Right ventricle myocardium inferior (tissue), 1 donor: ENCODE measurements at places on chromosomes 7 and 10.

GRCh38 chr7:132516042-132516840, 60.0 kb downstream of the PLXNA4 start:
- DNase-seq: no peak

DNA sequence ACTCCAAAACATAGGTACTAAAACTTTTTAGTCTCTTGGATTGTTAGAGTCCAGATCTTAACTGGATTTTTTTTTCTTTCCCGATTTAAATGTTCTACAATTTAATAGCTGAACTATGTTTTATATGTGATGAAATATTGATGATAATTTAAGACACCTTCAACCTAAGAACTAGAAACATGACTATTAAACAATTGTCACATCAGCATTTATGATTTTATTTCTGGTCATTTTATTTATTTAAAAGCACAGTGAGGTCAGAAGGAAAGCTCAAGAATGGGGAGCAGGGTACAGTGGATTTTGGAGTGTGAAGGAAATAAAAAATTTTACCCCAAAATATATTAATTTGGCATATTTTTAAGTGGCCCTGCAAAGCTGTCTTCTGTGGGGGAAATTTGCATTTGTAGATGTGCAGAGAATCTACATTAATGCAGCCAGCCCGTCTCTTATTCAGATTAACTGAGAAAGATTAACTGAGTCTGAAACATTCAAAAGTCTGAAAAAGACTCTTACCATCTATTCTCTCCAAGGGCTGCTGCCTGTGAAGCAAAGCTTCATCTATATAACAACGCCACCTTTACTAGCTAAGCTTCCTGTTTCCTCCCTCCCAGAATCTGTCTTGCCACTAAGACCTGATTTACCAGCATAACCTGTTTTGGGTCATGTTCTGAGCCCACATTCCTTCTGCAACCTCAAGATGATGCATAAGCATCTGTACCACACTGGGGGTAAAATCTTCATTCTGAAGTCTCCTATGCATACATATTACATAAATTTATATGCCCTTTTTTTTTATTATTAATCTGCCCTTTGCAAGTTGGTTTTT, 86.4 kb downstream of the TMEM106B start:
- DNase-seq: no peak

- no peak for DNase-seq
Observed at GRCh38 chr7:88522771-88523293, 216.1 kb upstream of the STEAP4 start.

- no peak for DNase-seq
Observed at GRCh38 chr7:159075563-159076238, 69.0 kb downstream of the VIPR2 start.

- DNase-seq: no peak
Observed at GRCh38 chr10:13371897-13372470, 23.9 kb upstream of the SEPHS1 start.

DNA sequence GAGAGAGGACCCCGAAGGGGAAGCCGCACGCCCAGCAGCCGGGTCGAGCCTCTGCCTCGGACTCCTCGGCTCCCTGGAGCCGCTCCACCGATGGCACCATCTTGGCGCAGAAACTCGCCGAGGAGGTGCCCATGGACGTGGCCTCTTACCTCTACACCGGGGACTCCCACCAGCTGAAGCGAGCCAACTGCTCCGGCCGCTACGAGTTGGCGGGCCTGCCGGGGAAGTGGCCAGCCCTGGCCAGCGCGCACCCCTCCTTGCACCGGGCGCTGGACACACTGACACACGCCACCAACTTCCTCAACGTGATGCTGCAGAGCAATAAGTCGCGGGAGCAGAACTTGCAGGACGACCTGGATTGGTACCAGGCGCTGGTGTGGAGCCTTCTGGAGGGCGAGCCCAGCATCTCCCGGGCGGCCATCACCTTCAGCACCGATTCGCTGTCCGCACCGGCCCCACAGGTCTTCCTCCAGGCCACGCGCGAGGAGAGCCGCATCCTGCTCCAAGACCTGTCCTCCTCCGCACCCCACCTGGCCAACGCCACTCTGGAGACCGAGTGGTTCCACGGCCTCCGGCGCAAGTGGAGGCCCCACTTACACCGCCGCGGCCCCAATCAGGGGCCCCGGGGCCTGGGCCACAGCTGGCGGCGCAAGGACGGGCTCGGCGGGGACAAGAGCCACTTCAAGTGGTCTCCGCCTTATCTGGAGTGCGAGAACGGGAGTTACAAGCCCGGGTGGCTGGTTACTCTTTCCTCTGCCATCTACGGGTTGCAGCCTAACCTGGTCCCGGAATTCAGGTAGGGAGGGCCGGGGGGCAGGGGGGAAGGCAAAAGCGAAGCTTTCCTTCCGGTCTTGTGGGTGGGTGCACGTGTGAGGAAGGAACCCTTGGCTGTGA, 973 bp downstream of the GPR158 start:
- DNase-seq: no peak

- DNase-seq: no peak
Observed at GRCh38 chr10:31381171-31381570, 62.2 kb downstream of the ZEB1 start.

DNA sequence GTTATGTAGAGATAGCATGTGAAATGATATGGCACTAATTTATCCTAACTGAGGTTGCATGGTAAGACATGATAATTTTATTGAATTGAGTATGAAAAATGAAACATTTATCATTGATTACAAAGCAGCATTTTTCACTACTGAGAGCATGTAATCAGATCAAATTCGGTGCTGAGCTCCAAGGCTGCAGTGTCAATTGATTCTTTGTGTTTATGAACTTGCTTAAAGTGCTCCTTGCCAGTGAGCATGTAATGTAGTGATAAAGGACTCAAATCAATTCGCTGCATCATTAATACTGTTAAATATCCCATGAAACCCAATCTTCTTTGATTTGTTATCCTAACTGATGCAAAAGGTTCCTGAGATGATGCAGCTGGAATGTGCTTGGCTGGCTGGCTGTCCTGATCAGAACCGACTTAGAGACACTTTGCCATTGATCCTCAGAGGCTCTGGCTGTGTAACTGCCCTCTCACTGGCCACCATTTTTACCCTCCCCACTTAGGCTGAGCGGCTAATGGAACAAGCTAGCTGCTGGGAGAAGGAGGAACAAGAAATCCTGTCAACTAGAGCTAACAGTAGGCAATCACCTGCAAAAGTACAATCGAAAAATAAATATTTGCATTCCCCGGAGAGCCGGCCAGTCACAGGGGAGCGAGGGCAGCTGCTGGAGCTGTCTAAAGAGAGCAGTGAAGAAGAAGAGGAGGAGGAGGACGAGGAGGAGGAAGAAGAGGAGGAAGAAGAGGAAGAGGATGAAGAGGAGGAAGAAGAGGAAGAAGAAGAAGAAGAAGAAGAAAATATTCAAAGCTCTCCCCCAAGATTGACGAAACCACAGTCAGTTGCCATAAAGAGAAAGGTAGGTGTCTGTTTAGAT, 89.8 kb upstream of the SAMD8 start:
- no peak for DNase-seq

DNA sequence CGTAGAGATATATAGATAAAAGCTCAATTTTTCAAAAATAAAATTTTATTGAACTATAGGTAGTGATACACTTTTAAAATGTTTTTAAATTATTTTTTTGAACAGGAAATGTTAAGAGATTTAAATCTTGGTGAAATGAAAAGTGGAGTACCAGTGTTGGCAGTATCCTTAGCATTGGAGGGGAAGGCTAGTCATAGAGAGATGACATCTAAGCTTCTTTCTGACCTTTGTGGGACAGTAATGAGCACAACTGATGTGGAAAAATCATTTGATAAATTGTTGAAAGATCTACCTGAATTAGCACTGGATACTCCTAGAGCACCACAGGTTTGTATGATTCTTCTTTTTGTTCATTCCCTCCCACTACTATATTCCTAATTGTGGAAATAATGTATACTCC, 15.8 kb downstream of the PDCD4 start:
- DNase-seq: no peak

- no peak for DNase-seq
Observed at GRCh38 chr7:40507166-40507565, 372.4 kb downstream of the SUGCT start.

GRCh38 chr10:61164458-61165160, 220.6 kb upstream of the RHOBTB1 start:
- peak; percentile 69 for DNase-seq

- no peak for DNase-seq
Observed at GRCh38 chr7:112104120-112104519, 102.1 kb downstream of the DOCK4 start.

- DNase-seq: no peak
Observed at GRCh38 chr10:86300931-86301830, 65.4 kb downstream of the GRID1 start.

- no peak for DNase-seq
Observed at GRCh38 chr10:25398680-25399079, 223.9 kb downstream of the GPR158 start.

DNA sequence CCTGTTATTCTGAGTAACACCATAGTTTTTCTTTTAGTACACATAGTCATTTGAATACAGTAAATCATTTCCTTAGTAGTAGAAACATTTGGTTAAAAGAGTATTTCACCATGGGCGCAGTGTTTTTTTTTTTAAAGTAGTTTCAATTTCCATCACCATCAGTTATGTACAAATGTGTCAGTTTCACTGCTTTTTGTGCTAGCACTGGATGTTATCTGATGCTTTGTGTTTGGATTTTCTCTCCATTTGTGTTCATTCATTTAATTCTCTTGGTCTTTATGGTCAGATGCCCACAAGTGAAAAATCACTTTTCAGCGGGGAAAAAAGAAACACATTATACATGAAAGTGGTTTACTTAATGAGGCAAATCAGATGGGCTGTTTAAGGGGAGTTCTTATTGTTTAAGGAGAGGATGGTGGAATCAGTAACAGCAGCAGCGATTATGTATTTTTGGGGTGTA, 16.0 kb upstream of the HK1 start:
- DNase-seq: no peak

DNA sequence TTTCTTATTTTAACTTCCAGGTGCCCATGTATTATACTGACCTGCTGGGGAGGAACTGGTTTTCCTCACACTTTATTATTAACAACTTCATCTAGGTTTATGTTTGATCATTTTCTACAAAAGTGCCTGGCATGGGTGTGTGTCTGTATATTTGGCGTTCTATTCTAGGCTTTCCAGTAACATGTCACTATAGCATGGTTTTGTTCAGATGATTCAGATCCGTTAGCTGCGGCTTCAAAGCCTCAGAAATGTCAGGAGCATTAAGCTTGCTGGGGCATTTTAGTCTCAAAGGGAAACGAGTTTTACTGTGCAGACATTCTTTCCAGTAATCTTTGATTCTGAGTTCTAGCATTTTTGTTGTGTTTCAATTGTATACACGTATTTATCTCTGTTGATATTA, 2.3 kb downstream of the INPP5A start:
- DNase-seq: no peak

GRCh38 chr10:122182308-122182707, 88.8 kb upstream of the BTBD16 start:
- DNase-seq: no peak

DNA sequence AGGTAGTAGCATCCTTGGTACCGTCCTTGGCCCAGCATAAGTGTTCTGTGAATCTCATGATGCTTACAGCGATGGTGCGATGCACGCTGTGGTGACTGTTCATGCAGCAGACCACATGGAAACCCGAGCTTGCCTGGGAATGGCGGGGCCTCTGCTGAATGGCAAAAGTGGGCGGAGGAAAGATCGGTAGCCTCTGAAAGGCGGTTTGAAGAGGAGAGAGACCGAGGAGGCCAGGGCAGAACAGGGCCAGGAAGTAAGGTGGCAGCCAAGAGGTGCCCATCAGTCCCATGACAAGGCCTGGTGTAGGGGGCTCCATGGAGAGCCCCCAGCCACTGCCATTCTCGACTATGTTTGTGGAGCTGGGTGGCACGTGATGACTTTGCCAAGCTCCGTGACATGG, 33.2 kb upstream of the CNPY1 start:
- no peak for DNase-seq

DNA sequence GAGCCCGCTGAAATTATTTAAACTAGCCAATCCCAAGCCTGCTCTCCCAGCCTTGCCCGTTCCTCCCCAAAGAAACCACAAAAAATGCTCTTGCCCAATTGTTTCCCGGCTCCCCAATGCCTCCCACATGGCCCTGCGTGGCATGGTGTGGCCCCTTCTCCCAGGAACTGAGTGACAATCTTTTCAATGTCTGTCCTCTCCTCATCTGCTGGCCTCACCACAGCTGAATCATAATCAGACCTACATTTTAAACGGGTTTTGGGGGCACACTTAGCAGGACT, 201.5 kb downstream of the PRPF18 start:
- no peak for DNase-seq

DNA sequence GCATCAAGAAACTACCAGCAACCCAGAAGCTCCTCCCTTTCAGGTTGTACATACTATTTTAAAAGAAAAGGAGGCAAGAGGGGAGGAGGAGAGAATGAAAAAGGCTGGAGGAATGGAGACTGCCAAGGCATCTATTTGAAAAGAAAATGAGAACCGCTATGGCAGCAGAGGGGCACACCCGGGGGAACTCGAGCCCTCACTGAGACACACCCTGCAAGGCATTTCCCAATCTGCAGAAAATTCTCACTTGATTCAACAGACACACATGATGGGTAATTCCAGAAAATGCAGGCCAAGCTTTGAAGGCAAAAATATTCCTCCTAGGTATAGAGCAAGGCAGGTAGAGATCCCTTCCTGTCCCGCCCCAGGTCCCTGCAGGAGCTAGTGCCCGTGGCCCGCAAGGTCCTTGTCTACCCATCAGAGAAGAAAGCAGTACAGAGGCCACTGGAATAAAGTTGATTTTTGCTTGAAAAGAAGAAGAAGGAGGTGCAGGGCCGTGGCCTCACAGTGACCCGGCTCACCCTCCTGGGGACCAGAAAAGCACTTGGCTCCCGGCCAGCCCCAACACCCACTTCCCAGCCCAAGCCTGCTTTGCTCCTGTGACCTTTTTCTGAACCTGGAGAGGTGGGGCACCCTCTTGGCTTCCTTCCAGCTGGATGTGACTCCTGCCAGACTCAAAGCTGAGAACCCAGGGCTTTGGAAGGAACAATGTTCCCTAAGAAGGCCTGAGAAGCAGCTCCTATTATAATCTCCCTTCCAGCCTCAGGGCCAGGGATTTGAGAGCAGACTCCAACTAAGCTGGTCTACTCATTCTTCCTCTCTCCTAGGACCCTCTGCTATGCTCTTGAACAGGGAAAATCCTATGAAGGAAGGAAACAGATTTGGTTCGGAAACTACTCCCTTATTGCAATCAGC, 6.2 kb upstream of the PIK3CG start:
- DNase-seq: peak; percentile 74

- no peak for DNase-seq
Observed at GRCh38 chr7:66504131-66504530, 124.5 kb upstream of the KCTD7 start.

GRCh38 chr10:124990671-124991625, 49.0 kb downstream of the ZRANB1 start:
- DNase-seq: no peak

GRCh38 chr7:37713613-37714012, 30.0 kb downstream of the GPR141 start:
- no peak for DNase-seq

GRCh38 chr10:61066661-61067344, 122.8 kb upstream of the RHOBTB1 start:
- no peak for DNase-seq
